ENCODE measurements at places on chromosomes 13 and 19. TPM values are rescaled to one million over a fixed set of nuclear protein-coding genes. Genes with fewer than 3 reads are reported as not detected.

S1PR2 gene
- total RNA-seq: 19.0 TPM

FPR3 gene
- total RNA-seq: 2.6 TPM

CDC37 gene
- total RNA-seq: 73.9 TPM

PNMA8A gene
- total RNA-seq: 10.4 TPM

CGB5 gene
- not detected for total RNA-seq

PRRG2 gene
- not detected for total RNA-seq
